Vein endothelial cell (primary cell): ENCODE measurements at places on chromosomes 1 and 21. TPM values are rescaled to one million over a fixed set of nuclear protein-coding genes. Genes with fewer than 3 reads are reported as not detected.

Gene ARMH1
- total RNA-seq, result 0.19 and 0.33 TPM in 2 replicates

Gene CPTP
- total RNA-seq, result 30.7 and 31.7 TPM in 2 replicates

Gene GBP6
- total RNA-seq, result not detected in 2 replicates

Gene ADCY10
- 0.48 TPM in 1 of 2 replicates, not detected in the other for total RNA-seq

Gene FCRL6
- total RNA-seq, result not detected in 2 replicates

Gene AMY1A
- not detected in 2 replicates for total RNA-seq

Gene OR2L2
- under 0.01 TPM in 1 of 2 replicates, not detected in the other for total RNA-seq

Gene LCE1E
- total RNA-seq, result not detected in 2 replicates

Gene TMEM81
- 0.67 and 1.3 TPM in 2 replicates for total RNA-seq

Gene SLAMF9
- not detected in 2 replicates for total RNA-seq

Gene AIRE
- under 0.01 TPM in 2 replicates for total RNA-seq

Gene KCNT2
- 0.29 and 2.0 TPM in 2 replicates for total RNA-seq

Gene UBE4B
- total RNA-seq, result 49.5 and 49.6 TPM in 2 replicates

Gene NCMAP
- not detected in 2 replicates for total RNA-seq

Gene OPTC
- not detected in 2 replicates for total RNA-seq

Gene GRIK1
- not detected in 2 replicates for total RNA-seq

Gene IL12RB2
- total RNA-seq, result not detected in 2 replicates

Gene LRRN2
- total RNA-seq, result not detected in 2 replicates

Gene APCS
- total RNA-seq, result not detected in 2 replicates

Gene VWA1
- 5.0 and 5.2 TPM in 2 replicates for total RNA-seq
